ENCODE measurements at places on chromosomes 4 and X. TPM values are rescaled to one million over a fixed set of nuclear protein-coding genes. Genes with fewer than 3 reads are reported as not detected.

DNA sequence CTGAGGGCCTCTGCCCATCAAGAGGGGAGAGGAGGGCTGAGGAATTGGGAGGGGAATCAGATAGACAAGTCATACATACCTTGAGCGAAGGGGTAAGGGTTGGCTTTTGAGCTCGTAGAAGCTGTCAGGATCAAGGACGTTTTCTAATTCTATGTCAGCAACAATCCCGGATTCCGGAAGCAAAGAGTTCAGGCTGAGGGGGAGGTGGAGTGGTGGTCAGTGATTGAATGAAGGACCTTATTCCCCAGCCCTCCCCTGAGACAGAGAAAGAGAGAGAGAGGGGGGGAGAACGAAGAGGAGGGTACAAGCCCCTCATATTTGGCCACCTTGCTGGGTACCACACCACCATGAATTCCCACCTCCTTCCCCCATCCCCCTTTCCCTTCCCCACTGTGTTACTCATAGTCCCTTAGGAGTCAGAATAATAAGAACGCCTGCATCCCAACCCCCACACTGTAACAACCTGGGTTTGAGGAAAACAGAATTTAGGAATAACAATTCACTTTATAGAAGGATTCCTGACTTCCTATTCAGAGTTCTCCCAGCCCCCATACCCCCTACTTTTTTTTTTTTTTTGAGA is 2.7 kb downstream of the TFE3 start:
- no peak for DNase-seq

Gene BMX
- total RNA-seq = 2.5 TPM

Gene PCDH18
- total RNA-seq = 6.3 TPM

GRCh38 chr4:52743444-52744019 is 7.7 kb downstream of the ERVMER34-1 start:
- no peak for DNase-seq

Gene SUPT20HL2
- total RNA-seq = not detected

DNA sequence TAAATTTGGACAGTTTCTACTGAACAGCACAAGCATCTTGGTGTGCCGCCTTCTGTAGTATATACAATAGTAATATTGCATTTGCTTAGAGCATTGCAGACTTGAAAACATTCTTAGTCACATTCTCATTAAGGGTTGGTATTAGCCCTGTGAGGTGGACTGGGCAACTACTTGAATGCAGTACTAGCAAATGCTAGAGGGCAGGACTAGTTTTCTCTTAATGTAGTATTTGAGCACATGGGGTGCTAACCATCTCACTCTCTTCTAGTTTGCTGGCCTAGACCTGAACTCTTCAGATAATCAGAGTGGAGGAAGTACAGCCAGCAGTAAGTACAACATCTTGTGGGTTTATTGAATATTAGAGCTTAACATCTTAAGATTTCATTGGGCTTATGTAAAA is 3.2 kb downstream of the DDX3X start:
- DNase-seq = no peak

GRCh38 chr4:83964996-83965541 is 429.2 kb downstream of the GPAT3 start:
- DNase-seq = no peak

Gene GPAT3
- 86.0 TPM for total RNA-seq

DNA sequence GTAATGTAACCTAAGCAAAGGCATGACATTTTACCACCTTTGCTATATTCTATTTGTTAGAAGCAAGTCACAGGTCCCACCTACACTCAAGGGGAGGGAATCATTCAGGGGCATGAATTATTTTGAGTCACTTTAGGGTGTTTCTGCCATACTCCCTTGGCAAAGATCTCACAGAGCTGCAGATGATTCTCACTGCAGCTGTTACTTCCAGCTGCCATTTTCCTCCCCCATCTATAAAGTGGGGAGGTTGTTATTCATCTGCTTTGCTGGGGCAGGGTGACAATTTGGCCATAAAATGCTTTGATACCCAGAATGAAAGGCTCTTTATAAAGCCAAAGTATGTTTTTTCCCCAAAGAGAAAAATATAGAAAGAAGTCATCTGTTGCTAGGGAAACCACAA is 136.5 kb upstream of the SMIM31 start:
- no peak for DNase-seq
